A375 (cell line): ENCODE measurements at places on chromosomes 5 and 9. TPM values are rescaled to one million over a fixed set of nuclear protein-coding genes. Genes with fewer than 3 reads are reported as not detected.

SPINK4 gene
- not detected in 2 replicates for total RNA-seq

ADRA1B gene
- total RNA-seq, result 1.3 and 2.7 TPM in 2 replicates

ZBTB34 gene
- 2.5 and 3.4 TPM in 2 replicates for total RNA-seq

PRRX2 gene
- 0.69 TPM in 1 of 2 replicates, not detected in the other for total RNA-seq

PLPP7 gene
- 8.4 and 8.9 TPM in 2 replicates for total RNA-seq

SNCAIP gene
- total RNA-seq, result 0.83 TPM in 1 of 2 replicates, not detected in the other

PCDHGA11 gene
- 0.30 and 0.96 TPM in 2 replicates for total RNA-seq
